Caco-2 (cell line): ENCODE measurements at places on chromosomes 12 and 14. TPM values are rescaled to one million over a fixed set of nuclear protein-coding genes. Genes with fewer than 3 reads are reported as not detected.

DNA sequence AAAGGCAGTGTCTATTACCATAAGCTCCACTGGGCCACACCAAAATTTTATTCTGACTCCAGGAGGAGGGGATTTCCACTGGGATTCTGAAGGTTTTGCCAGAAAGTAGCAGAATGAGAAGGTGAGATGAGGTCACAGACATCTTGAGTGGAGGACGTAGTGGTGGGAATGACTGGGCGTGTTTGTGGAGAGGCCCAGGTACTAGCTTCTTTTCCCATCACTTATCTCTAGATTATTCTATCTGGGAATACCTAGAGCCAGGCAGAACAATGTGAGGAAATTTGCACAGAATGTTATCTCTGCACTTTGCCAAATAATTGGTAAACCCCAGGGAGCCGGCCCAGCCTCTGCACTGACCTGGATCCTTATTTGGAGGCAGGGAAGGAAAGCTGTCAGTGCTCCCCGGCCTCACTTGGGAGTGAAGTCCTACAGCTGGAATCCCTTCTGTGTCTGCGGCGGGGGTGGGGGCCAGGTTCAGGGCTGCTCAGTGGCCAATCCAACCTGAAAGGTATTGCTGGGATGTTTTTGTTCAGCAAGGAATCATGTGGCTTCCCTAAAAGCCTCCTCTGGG is 129.4 kb downstream of the C12orf75 start:
- no peak overlapping the region for H3K27ac ChIP-seq
- H3K4me1 ChIP-seq: peaks cover 12% of the 10 kb centered on the region; the same call in 1 of the 2 replicates
- H3K4me3 ChIP-seq: no peak overlapping the region
- peak; percentile 12 for DNase-seq
- H3K27me3 ChIP-seq: no peaks in the 10 kb centered on the region

GRCh38 chr14:52220924-52221811 is 46.3 kb upstream of the PTGDR start:
- DNase-seq: no peak
- no peak overlapping the region for H3K4me3 ChIP-seq
- H3K27me3 ChIP-seq: no peaks in the 10 kb centered on the region
- no peak overlapping the region for H3K27ac ChIP-seq

Gene DIO2
- total RNA-seq: 3.4 and 4.9 TPM in 2 replicates

DNA sequence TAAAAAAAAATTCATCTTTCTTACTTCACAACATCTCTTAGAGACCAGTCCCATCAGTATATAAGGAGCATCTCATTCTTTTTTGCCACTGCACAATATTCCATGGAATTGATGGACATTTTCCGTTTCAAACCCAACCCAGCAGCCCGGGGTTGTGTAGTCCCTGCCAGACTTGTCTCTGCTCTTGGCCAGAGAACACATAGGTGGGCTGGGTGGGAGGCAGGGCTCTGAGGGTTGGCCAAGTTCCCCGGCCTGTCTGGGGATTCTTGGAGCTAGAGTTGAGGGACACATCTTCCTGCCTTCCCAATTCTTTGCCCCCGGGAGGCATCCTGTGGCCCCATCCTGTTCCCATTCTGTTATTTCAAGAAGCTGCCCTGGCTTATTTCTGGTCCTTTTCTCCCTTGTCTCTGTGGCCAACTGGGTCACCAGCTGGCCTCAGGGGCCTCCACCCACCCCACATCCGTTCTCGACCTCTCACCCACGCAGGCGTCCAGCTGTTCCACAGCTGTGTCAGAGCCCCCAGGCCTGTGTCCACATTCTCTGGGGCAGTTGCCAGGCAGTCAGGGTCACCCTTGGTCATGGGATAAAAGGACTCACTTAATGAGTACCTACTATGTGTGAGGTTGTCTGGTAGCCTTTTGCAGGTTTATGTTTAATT is 52.0 kb upstream of the CCDC63 start:
- H3K36me3 ChIP-seq: no peaks in the 10 kb centered on the region
- no peaks in the 10 kb centered on the region for H3K27me3 ChIP-seq
- no peak overlapping the region for H3K4me3 ChIP-seq
- no peak for DNase-seq
- no peaks in the 10 kb centered on the region for H3K4me1 ChIP-seq

DNA sequence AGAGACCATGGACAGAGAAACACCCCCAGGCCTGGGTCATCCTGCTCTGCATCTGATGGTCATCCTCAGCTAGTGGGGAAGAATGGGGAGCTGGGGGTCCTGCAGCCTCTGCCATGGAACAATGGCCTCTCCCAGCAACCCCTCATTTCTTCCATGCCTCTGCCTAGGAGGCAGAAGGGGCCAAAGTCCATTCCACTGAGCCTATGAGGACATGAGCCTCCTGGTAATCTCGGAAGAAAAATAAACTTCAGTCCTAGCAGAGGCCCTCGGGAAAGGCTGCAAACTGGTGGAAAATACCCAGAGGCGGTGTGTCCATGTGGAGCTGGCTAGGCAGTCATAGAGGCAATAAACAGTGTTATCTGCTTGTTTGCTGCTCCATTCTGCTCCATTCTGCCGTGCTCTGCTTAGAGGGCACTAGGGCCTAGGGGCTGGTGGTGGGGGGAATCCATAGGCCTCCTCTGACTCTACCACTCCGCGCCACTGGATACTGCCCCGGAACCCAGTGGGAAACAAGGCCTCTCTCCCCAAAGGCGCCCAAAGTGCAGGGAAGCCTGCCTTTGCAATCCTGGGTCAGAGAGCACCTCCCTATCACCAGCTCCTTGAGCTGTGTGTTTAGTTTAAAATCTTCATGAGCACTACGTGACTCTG is 4.5 kb downstream of the PGF start:
- peak overlapping the region; percentile 46 for H3K27ac ChIP-seq
- peaks cover 45% of the 10 kb centered on the region for H3K4me1 ChIP-seq
- H3K27me3 ChIP-seq: no peaks in the 10 kb centered on the region
- H3K36me3 ChIP-seq: no peaks in the 10 kb centered on the region

DNA sequence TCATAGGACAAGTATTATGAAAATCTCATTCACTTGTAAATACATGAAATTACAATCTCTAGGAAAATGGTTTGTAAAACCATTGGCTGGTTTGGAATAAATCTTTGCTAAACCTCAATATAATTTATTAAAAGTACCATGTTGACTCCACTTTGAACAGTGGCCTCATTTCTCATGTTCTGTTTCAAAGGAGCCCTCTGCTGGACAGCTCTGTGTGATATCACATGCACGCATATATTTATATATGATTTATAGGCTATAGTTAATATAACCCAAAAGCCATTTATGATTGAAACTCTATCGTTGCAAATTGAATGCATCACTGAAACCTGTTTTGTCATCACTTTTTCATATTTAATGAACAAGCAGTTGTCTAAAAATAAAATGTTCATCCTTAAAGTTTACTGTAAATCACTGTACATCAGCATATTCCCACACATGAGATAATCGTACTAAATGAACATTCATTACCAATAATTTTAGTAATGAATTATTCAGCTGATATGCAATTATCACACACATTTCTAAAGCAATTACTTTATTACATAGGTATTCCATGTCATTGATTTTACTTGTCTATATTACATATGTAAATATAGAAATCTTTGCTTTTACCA is 493.8 kb downstream of the NPAS3 start:
- H3K4me3 ChIP-seq: no peak overlapping the region
- no peak overlapping the region for H3K27ac ChIP-seq
- DNase-seq: peak; percentile 10
- H3K27me3 ChIP-seq: no peaks in the 10 kb centered on the region
- no peaks in the 10 kb centered on the region for H3K4me1 ChIP-seq

Gene TSPAN8
- total RNA-seq: 86.4 and 99.9 TPM in 2 replicates

Gene C12orf60
- total RNA-seq: 1.8 and 2.8 TPM in 2 replicates

Gene TAS2R20
- 2.2 and 3.8 TPM in 2 replicates for total RNA-seq

Gene RIN3
- 18.4 and 20.7 TPM in 2 replicates for total RNA-seq

GRCh38 chr12:15306605-15307004 is 15.7 kb upstream of the PTPRO start:
- no peaks in the 10 kb centered on the region for H3K4me1 ChIP-seq
- no peak overlapping the region for H3K27ac ChIP-seq
- no peak for DNase-seq
- H3K4me3 ChIP-seq: no peak overlapping the region

DNA sequence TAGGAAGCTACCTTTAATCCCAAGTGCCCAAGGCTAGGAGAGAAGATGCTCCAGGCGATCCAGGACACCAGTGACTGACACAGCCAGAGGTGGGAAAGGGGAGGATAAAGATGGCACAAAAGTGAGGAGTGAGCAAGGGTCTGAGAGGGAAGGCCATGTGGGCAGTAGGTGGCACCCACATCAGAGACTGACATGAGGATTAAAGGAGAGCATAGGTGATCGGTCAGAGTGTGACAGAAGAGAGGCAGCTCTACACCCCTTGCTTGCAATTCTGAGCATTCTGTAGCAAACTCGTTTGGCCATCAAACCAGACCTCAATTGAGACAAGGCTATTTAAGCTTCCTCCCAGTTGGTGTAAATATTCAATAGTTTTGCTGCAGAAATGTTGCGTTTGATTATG is 724 bp upstream of the CD27 start:
- no peaks in the 10 kb centered on the region for H3K36me3 ChIP-seq
- H3K4me1 ChIP-seq: no peaks in the 10 kb centered on the region
- no peak for DNase-seq
- no peak overlapping the region for H3K4me3 ChIP-seq
- H3K27ac ChIP-seq: no peak overlapping the region
- no peaks in the 10 kb centered on the region for H3K27me3 ChIP-seq

Gene KIF5A
- 0.05 TPM in 1 of 2 replicates, not detected in the other for total RNA-seq

DNA sequence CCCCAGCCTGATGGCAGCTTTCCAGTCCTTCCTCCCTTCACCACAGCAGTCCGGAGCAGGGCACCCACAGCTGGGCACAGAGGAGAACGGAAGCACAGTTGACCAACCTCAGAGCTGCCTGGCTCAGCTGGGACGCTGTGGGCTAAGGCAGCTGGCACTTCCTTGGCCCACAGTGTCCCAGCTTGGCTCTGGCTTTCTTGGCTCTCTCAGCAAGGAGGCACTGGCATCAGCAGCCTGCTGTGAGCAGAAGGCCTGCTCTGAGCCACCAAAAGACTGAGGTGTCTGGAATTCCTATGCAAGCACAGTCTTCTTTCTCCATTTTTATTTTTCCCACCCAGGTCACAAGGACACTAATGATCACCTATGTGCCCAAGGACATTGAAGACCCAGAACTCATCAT is 32.6 kb downstream of the NGB start:
- no peak overlapping the region for H3K27ac ChIP-seq
- H3K27me3 ChIP-seq: no peaks in the 10 kb centered on the region
- DNase-seq: no peak

Gene DNAJC22
- 40.6 and 47.7 TPM in 2 replicates for total RNA-seq

DNA sequence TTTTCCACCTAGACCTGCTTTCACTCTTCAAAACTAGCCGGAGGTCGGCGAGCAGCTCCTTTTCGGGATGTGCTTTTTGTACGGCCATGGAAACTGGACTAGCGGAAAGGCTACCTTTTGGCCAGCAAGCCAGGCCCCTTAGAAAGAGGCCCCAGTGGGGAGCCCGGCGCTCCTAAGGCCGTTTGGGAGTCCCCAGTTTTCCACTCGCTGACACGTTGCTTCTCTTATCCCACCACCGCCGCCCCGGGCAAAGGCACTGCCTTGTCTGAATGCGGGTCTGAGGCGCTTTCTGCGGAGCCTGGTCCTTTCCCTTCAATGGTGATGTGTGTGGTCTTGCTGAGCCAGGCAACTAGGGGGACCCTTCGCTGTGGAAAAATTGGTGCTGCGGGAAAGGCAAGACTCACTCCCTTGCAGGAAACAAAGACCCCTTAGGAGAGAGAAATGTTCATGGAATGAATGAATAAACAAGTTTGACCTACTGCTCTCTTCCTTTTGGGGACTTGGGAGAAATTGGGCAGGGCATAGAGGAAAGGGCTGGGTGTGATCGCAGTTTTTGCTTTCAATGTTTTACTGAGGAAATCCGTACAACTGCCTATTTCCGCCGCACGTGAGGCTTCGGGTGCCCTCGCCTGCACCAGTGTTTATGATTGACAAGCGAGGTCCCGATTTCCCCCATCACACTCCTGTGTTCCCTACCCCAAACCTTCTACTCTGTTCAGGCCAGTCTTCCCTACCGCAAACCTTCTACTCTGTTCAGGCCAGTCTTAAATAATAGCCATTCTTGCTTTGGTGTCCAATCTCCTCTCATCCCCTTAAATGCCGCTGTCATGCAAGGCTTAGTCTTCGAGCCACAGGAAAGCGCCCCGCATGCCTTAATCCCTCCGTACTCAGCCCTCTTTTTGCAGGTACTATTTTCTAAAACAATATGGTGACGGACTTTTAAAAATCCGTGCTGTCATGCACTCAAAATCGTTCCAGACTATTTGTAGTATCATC is 1.0 kb upstream of the SLC38A2 start:
- H3K36me3 ChIP-seq: peaks cover 6% of the 10 kb centered on the region
- peak overlapping the region; percentile 100 for H3K27ac ChIP-seq
- no peaks in the 10 kb centered on the region for H3K27me3 ChIP-seq

DNA sequence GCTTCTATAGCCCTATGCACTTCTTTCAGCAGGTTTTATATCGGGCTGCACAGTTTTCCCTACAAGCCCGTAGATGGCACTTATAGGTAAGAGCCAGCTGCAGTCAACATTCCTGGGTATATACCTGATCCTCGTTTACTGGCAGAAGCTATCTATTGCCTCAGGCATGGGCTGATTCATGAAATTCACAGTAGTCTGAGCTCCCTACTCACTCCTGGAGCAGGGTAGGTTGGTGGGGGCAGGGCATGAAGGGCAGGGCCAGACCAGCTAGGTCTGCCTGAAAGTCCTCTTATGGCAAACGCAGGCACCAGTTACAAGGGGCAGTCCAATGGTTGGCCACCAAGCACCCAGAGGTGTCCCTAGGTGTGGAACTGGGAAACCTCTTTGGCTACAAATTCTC is 345.8 kb downstream of the RPS29 start:
- H3K4me1 ChIP-seq: no peaks in the 10 kb centered on the region
- no peaks in the 10 kb centered on the region for H3K36me3 ChIP-seq
- H3K4me3 ChIP-seq: no peak overlapping the region
- H3K27me3 ChIP-seq: no peaks in the 10 kb centered on the region
- DNase-seq: no peak
- H3K27ac ChIP-seq: no peak overlapping the region

DNA sequence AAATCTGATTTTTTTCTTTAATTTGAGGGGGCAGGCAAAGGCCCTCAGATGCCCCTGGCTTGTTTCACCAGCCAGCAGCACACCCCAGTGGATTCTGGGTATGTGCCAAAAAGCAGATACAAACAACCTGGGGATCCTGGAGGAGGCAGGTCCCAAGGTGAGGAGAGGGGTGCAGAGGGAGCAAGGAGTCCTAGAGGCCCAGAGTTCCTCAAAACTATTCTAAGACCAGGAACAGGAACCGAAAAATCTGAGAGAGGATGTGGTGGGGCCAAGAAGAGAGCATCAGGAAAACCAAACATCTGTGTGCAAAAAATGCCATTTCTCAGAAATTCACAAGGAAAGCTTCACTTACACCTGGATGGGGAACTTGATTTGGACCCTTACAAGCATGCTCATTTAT is 8.2 kb downstream of the KCNA5 start:
- no peak overlapping the region for H3K27ac ChIP-seq
- peaks cover 5% of the 10 kb centered on the region; the same call in 1 of the 2 replicates for H3K27me3 ChIP-seq
- no peaks in the 10 kb centered on the region for H3K36me3 ChIP-seq
- DNase-seq: no peak
- H3K4me3 ChIP-seq: no peak overlapping the region
- H3K4me1 ChIP-seq: no peaks in the 10 kb centered on the region

- no peak overlapping the region for H3K4me3 ChIP-seq
- no peaks in the 10 kb centered on the region for H3K27me3 ChIP-seq
- DNase-seq: no peak
- no peak overlapping the region for H3K27ac ChIP-seq
- H3K36me3 ChIP-seq: no peaks in the 10 kb centered on the region
- H3K4me1 ChIP-seq: no peaks in the 10 kb centered on the region
These were observed 11.6 kb upstream of the PPP1CC start for GRCh38 chr12:110754101-110754793.

- no peaks in the 10 kb centered on the region for H3K4me1 ChIP-seq
- no peaks in the 10 kb centered on the region for H3K27me3 ChIP-seq
- no peak overlapping the region for H3K27ac ChIP-seq
- DNase-seq: no peak
- no peaks in the 10 kb centered on the region for H3K36me3 ChIP-seq
These were observed 257.5 kb downstream of the TMEM132C start for GRCh38 chr12:128524439-128524838.

Gene P2RX2
- total RNA-seq: not detected in 2 replicates

Gene SHMT2
- 387 and 466 TPM in 2 replicates for total RNA-seq
